ENCODE measurements at places on chromosomes 7 and 10. TPM values are rescaled to one million over a fixed set of nuclear protein-coding genes. Genes with fewer than 3 reads are reported as not detected.
A peak's percentile ranks its signal among the peaks of the same experiment; 100 is the strongest.

Gene STMP1
- total RNA-seq, result 35.5 TPM

Gene SLC16A9
- total RNA-seq, result 35.6 TPM

Gene GIMAP5
- 25.3 TPM for total RNA-seq

Gene KIN
- total RNA-seq, result 7.5 TPM

Gene SEMA3E
- 6.9 TPM for total RNA-seq

Gene PPP1R17
- total RNA-seq, result not detected

Gene FFAR4
- total RNA-seq, result 0.78 TPM

Gene RBP3
- not detected for total RNA-seq

DNA sequence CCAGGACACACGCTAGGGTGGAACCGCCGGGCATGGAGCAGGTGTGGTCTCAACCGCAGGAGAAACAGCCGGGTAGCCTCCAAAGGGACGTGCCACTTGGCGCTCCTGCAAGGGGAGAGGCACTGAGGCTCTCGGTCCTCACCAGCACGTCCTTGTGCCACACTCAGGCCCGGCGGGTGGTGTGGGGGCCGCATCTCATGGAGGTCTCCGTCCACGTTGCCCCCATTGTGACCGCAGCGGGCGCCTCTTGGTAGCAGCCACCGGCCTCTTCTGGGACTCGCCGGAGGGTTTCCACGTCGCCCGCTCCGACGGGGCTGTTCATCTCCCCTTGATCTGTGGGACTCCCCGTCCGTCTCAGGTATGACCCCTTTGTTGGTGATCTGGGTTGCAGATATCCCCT is 49.2 kb upstream of the ELFN1 start:
- no peak overlapping the region for H3K4me3 ChIP-seq
- no peak for DNase-seq
- H3K4me1 ChIP-seq, result no peaks in the 10 kb centered on the region
- H3K36me3 ChIP-seq, result no peaks in the 10 kb centered on the region
- no peak overlapping the region for H3K27ac ChIP-seq

DNA sequence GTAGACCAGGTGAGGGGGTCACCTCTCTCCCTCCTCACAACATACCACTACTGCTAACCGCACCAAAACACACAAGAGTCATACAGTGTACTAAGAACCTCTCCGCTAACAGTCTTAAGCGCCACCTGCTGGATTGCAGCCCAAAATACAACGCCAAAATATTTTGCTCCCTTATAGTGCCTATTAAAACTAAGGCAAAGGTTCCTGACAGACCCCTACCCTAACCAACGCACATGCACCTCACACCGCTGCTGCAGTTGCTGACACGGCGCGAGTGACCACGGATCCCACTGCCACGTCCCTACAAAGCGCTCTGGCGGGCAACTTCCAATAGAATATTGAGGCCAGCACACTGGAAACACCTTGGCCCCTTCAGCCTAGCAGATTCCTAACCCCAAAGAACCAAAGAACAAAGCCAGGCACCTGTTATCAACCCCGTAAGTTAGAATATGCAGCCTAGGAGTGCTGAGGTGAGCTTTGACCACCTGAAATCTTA is 563.6 kb upstream of the SEMA3D start:
- H3K27ac ChIP-seq, result no peak overlapping the region
- H3K36me3 ChIP-seq, result no peaks in the 10 kb centered on the region
- H3K4me1 ChIP-seq, result no peaks in the 10 kb centered on the region
- H3K4me3 ChIP-seq, result no peak overlapping the region
- DNase-seq, result peak; percentile 22
- H3K27me3 ChIP-seq, result no peaks in the 10 kb centered on the region

GRCh38 chr7:157073949-157074624 is 63.6 kb upstream of the MNX1 start:
- H3K27me3 ChIP-seq, result no peaks in the 10 kb centered on the region
- no peak overlapping the region for H3K27ac ChIP-seq
- H3K36me3 ChIP-seq, result no peaks in the 10 kb centered on the region
- no peak overlapping the region for H3K4me3 ChIP-seq
- H3K4me1 ChIP-seq, result no peaks in the 10 kb centered on the region
- DNase-seq, result no peak

GRCh38 chr7:29130096-29130495 is 16.2 kb downstream of the CPVL start:
- no peak overlapping the region for H3K27ac ChIP-seq
- no peaks in the 10 kb centered on the region for H3K36me3 ChIP-seq
- no peak overlapping the region for H3K4me3 ChIP-seq
- H3K27me3 ChIP-seq, result no peaks in the 10 kb centered on the region

DNA sequence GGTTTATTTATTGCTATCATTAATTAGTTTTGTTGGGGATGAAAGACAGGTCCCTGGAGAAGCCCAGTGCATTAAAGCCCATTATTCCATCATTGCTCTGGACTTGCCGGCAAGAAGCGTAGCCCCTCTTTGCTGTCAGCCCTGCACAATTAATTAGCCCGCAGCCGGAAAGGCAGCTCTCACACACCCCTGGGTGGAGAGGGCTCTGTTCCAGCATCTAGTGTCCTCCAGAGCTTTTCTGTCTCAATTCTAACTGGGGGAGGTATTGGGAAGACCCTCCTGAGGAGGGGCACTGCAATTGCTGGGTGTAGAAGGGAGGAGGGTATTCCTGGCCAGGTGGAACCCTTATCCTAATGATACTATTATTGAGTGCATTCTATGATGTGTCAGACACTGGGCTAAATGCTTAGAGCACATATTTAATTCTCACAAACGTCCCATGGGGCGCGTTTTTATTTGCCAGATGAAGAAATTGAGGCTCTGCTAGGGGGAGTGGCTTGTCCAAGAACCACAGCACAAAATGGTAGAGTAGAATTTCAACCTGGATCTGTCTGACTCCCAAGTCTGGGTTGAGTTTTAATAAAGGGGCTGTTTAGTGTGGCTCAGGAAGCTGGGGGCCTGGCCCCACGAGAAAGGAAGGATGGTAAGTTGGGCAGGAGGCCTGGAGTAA is 148.1 kb upstream of the PCBD1 start:
- H3K27me3 ChIP-seq, result no peaks in the 10 kb centered on the region
- no peak for DNase-seq
- H3K36me3 ChIP-seq, result no peaks in the 10 kb centered on the region
- no peak overlapping the region for H3K27ac ChIP-seq
- no peaks in the 10 kb centered on the region for H3K4me1 ChIP-seq

DNA sequence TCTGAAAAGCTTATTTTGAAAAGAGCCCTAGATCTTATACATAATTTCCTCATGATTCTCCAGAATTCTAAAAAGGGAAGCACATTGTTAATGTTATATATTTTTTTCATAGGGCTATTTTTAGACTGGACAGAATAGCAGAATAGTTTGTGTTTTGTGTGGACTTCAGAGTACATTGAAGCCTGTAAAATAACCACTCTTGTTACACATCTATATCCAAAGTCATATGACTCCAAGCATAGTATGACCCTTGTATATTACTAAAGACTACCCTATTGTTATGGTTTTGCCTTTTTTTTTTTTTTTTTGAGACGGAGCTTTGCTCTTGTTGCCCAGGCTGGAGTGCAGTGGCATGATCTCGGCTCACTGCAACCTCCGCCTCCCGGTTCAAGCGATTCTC is 26.1 kb upstream of the FIS1 start:
- no peaks in the 10 kb centered on the region for H3K36me3 ChIP-seq
- H3K4me1 ChIP-seq, result no peaks in the 10 kb centered on the region
- no peak overlapping the region for H3K4me3 ChIP-seq
- no peak for DNase-seq
- H3K27me3 ChIP-seq, result no peaks in the 10 kb centered on the region
- no peak overlapping the region for H3K27ac ChIP-seq

GRCh38 chr10:130333185-130333584 is 197.0 kb downstream of the GLRX3 start:
- no peaks in the 10 kb centered on the region for H3K4me1 ChIP-seq
- H3K27ac ChIP-seq, result no peak overlapping the region
- DNase-seq, result no peak
- no peaks in the 10 kb centered on the region for H3K27me3 ChIP-seq
- H3K36me3 ChIP-seq, result no peaks in the 10 kb centered on the region

- no peak overlapping the region for H3K4me3 ChIP-seq
- H3K27me3 ChIP-seq, result no peaks in the 10 kb centered on the region
- no peaks in the 10 kb centered on the region for H3K36me3 ChIP-seq
- peaks cover 38% of the 10 kb centered on the region for H3K4me1 ChIP-seq
Observed at GRCh38 chr10:124611738-124612137, 132.4 kb downstream of the FAM53B start.

DNA sequence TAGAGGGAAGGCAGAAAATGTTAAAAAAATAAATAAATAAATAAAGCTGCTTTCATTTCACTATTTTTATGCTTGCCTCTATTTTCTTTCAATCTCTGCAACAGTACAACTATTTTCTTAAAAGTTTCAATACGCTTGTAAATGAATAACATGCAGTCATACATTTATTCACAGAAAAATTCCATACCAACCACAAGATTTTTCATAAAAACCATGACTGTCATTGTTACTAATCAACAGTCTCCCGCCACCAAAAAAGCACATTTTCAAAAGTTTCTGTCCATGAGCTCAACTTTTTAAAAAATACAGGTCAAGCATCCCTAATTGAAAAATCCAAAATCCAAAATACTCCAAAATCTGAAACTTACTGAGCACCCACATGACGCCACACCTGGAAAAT is 5.3 kb downstream of the PARD3 start:
- H3K4me1 ChIP-seq, result peaks cover 36% of the 10 kb centered on the region
- H3K27me3 ChIP-seq, result no peaks in the 10 kb centered on the region
- H3K4me3 ChIP-seq, result no peak overlapping the region
- no peak for DNase-seq
- H3K27ac ChIP-seq, result no peak overlapping the region
- H3K36me3 ChIP-seq, result no peaks in the 10 kb centered on the region
